ENCODE measurements at places on chromosomes 7 and 10. TPM values are rescaled to one million over a fixed set of nuclear protein-coding genes. Genes with fewer than 3 reads are reported as not detected.

The PGAM2 gene
- 0.73 TPM for total RNA-seq

The SPDYE2 gene
- total RNA-seq: not detected

The GDF2 gene
- not detected for total RNA-seq

The PRPS1L1 gene
- not detected for total RNA-seq

The UCMA gene
- total RNA-seq: not detected

The CYREN gene
- total RNA-seq: 41.6 TPM

The HECW1 gene
- total RNA-seq: 0.66 TPM

The SYT15B gene
- 3.8 TPM for total RNA-seq

The DNAJC30 gene
- total RNA-seq: 2.9 TPM
